ENCODE measurements at places on chromosomes 6 and 20. TPM values are rescaled to one million over a fixed set of nuclear protein-coding genes. Genes with fewer than 3 reads are reported as not detected.

Gene TGM3
- not detected for total RNA-seq

Gene SIRPB2
- not detected for total RNA-seq

Gene MUC22
- total RNA-seq = not detected

Gene PRL
- not detected for total RNA-seq

Gene PCK1
- total RNA-seq = not detected

Gene FAM217A
- not detected for total RNA-seq

Gene MLN
- total RNA-seq = not detected

Gene EPB41L1
- 0.28 TPM for total RNA-seq

Gene CCN6
- not detected for total RNA-seq

Gene FGD2
- 15.6 TPM for total RNA-seq

Gene LINC00237
- 0.35 TPM for total RNA-seq

Gene POLR1C
- 30.8 TPM for total RNA-seq

Gene KIFC1
- total RNA-seq = 187 TPM

Gene WFDC5
- not detected for total RNA-seq

Gene PLCB1
- total RNA-seq = 3.2 TPM

Gene RUNX2
- 9.3 TPM for total RNA-seq

Gene BTNL2
- not detected for total RNA-seq
